ENCODE measurements at places on chromosomes 6 and 20.

DNA sequence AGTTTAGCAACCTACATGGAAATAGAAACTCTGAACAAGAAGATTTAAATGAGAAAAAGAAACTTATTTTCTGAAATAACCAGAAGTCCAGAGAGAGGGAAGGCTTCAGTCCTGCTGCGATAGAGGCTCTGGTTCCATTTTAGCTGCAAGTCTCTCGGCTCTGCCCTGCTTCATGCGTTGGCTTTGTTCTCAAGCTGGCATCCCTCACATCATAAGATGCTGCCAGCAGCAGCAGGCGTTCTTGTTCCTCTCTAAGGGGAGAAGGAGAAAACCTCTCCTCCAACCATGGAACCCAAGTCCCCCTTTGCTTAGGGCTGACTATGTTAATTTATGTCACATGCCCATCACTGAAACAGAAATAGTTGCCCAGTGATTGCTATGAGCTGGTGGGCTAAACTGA is 46.4 kb upstream of the PMEPA1 start:
- no peak for DNase-seq

DNA sequence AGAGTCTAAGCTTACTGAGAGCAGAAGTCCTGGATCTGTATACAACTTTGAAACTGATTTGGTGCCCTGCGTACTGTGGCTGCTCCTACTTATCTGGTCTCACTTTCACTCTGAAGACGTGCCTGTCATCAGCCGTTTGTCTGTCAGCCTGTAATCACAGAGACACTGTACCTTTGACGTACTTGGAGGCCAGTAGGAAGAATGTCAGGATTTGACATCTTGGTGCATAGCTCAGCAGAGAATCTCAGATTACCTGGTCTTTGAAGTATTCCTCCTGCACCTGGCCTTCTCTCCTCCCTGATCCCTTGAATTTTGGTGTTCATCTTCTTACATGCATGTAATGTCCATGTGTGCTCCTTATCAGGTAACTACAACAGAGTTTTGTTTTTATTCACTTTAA is 37.7 kb downstream of the DSE start:
- DNase-seq: no peak

GRCh38 chr6:141464490-141464889 is 668.2 kb upstream of the GJE1 start:
- DNase-seq: no peak

DNA sequence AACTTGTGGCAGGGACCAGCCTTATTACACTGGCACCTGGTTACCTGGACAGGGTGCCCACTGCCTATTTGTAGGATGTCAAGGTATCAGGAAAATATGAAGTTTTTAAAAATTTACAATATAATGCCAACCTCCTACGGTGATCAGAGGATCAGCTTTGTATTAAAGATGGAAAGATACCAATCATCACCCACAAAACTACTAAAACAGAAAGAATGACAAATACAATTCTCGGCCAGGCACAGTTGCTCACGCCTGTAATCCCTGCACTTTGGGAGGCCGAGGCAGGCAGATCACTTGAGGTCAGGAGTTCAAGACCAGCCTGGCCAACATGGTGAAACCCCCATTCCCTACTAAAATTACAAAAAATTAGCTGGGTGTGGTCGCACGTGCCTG is 18.4 kb upstream of the PRND start:
- DNase-seq: no peak

DNA sequence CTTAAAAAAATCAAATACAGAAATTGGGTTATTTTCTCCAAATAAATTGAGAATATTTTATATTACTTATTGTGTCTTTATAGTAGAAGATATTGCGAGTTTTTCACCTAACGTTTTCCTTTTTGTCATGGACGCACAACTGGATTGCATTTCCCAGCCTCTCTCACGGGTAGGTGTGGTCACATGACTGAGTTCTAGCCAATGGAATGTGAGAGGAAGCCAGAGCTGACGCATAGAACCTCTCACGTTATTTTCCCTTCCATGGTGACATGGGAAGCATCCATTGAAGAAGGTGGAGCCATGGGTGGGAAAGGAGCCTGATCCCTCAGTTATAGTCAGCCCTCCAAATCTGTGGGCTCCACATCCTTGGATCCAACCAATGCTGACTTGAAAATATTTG is 155.9 kb upstream of the UST start:
- DNase-seq: no peak

GRCh38 chr6:167824591-167825331 is 1.9 kb upstream of the AFDN start:
- DNase-seq: no peak

DNA sequence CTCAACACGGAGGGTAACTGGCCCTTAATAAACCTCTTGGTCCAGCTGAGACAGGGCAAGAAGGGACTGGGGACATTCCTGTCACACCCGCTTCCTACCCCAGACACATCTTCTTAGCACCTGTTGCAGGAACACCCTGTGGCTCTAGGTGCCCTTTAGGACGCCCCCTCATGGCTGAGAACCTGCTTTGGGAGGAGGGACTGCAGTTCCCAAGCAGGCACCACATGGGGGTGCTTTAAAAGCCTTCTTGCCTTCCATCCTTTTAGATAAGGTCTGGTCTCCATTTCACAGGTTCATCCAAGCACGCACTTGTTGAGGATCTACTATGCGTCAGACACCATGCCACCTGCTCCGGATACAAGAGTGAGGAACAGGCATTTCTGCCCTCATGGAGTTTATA is 26.6 kb downstream of the NSFL1C start:
- DNase-seq: peak; percentile 8

DNA sequence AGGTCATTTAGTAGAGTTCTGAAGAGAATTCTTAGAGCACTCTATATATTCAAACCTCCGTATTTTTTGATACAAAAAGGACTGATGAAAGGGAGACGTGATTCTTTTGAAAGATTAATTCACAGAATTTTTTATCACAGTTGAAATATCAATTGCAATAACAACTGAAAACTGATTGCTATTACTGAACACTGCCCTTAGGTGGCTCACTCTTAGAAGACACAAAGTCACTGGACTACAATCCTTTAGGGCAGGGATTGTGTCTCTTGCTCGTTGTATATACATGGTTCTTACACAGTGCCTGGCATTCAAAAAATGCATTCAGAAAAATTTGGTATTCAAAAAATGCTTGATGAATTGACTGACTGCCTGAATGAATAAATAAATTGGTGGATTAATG is 17.1 kb upstream of the CALHM6 start:
- no peak for DNase-seq

DNA sequence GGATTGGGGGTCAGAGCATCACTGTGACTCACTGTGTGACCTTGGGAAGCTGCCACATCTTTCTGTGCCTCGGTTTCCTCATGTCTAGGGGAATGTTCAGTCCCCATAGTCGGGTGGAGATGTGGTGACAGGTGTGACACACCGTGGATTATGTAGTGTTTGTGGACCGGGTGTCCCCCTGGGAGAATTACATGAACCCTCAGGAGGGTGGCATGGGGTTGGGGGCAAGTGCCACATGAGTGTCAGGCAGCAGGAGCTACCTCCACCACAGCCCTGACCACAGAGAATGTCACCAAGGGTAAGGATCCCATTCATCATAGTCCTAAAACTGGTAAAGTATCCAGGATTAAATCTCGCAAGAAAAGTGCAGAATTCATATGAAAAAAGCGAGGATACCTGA is 23.2 kb downstream of the SUN5 start:
- no peak for DNase-seq

- DNase-seq: no peak
These were observed 544 bp upstream of the HLA-C start for GRCh38 chr6:31272436-31272835.

- DNase-seq: no peak
These were observed 148.9 kb downstream of the CEBPB start for GRCh38 chr20:50339466-50339901.

GRCh38 chr20:64160526-64161355 is 3.5 kb upstream of the MYT1 start:
- no peak for DNase-seq

- no peak for DNase-seq
These were observed 61.7 kb downstream of the METTL24 start for GRCh38 chr6:110296241-110297025.

- DNase-seq: no peak
These were observed 20.6 kb downstream of the MANBAL start for GRCh38 chr20:37309936-37310590.

DNA sequence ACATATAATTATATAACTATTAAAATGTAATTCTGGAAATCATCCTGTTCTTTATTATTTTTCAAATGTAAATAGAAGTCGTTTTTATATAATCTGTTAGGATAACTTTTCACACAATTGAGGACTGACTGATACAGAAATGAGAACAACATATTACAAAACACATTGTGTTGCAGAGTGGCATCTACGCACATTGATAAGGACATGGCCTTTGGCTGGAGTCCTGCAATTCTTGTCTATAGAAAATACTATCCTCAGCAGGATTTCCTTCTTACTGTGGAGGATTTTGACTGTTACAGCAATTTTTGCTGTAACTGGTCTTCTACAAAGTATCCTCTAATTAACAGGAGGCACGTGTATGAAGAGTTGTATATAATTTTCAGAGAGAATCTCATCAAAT is 19.8 kb downstream of the SH3BGRL2 start:
- DNase-seq: no peak

GRCh38 chr6:138455746-138456400 is 43.4 kb downstream of the NHSL1 start:
- no peak for DNase-seq

- no peak for DNase-seq
These were observed 1.1 kb upstream of the DCBLD1 start for GRCh38 chr6:117481278-117481925.

- no peak for DNase-seq
These were observed 128.7 kb downstream of the TBC1D32 start for GRCh38 chr6:121205569-121205968.

DNA sequence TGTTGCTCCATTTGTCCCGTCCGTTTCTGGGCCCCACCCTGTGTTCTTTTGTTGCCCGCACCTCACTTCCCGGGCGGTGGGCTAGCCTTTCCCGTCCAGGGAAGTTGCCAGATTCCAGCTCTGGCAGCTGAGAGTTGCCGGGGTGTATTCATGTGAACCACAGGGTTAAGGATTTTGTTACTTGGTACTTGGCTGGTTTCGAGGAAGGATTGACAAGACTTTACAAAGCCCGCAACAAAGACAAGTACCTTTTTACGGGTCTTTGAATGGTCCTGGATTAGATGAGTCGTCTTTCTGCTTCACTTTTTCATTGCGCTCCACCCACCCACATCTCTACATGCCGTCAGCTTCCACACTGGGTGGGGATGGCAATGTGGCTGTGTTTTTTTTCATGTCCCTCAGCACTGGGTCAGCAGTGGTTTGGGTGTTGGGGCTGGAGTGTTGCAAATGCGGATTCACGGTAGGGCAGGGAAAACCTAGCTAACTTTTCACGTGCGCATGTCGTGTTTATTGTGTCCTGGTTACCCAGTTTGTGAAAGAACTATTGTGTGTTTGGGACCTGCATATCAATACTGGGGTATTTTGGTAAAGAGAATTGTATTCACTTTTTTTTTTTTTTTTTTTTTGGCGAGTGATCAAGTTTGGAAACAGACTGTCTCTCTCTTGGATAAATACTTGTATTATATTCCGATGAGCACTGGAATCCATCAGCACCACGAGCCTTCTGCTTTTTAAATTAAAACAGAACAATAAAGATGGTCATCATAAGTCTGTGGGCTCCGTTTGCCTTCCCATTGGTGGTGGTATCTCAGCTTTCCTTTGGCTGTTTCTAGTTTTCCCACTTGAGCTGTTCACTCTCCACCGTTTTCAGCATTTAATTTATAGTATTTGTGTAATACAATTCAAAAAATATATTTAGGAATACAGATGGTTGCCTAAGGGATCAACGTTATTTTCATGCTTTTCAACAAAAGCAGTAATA is 1.2 kb downstream of the DUSP22 start:
- no peak for DNase-seq

GRCh38 chr6:56370127-56370540 is 122.8 kb upstream of the COL21A1 start:
- DNase-seq: no peak

DNA sequence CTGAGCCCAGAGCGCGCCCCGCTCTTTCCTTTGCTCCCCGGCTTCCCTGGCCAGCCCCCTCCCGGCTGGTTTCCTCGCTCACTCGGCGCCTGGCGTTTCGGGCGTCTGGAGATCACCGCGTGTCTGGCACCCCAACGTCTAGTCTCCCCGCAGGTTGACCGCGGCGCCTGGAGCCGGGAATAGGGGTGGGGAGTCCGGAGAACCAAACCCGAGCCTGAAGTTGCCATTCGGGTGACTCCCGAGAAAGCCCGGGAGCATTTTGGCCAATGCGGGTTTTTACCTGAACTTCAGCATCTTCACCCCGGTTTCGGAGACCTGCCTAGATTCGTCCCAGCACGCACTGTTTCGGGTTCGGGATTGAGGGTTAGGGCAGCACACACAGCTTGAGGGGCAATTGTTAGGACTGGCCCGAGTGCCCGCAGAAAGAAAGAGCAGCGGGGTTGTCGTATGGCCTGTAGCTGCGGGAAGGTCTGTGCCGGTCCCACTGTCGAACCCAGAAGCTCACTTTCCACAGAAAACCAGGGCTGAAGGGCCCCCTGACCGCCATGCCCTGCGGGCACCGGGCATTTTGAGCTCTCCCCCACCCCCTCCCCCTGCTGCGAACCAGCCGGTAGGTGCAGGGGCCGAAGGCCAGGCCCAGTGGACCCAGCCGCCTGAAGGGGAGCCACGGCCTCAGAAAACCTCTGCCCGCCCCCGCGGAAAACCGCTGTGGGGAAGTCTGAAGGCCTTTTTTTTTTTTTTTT is 2.1 kb downstream of the FOXP4 start:
- peak; percentile 13 for DNase-seq

GRCh38 chr20:62732842-62733525 is 24.3 kb downstream of the NTSR1 start:
- no peak for DNase-seq

GRCh38 chr20:9019833-9020232 is 49.1 kb upstream of the PLCB4 start:
- no peak for DNase-seq

- no peak for DNase-seq
These were observed 258.3 kb downstream of the DOK5 start for GRCh38 chr20:54733687-54734086.

GRCh38 chr6:43093436-43094289 is 17.5 kb downstream of the PTK7 start:
- DNase-seq: no peak

GRCh38 chr6:15464211-15464725 is 198.6 kb downstream of the DTNBP1 start:
- DNase-seq: no peak

DNA sequence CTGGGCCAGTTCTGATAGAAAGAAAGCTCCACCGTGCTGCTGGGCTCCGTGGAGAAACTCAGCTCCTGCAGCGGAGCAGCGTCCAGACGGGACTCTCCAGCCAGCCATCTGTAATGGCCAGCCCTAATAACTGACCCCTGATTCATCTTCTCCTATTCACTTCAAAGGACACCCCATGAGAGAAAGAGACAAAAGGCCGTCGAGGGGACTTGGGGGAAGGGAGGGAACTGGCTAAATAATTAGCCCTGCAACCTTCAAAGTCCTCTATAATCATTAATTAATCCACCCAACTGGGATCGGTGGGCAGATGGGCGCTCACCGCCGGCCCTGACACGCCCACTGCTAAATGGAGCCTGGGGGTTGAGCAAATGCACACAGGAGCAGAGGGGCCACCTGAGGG is 512.4 kb downstream of the CD83 start:
- no peak for DNase-seq

DNA sequence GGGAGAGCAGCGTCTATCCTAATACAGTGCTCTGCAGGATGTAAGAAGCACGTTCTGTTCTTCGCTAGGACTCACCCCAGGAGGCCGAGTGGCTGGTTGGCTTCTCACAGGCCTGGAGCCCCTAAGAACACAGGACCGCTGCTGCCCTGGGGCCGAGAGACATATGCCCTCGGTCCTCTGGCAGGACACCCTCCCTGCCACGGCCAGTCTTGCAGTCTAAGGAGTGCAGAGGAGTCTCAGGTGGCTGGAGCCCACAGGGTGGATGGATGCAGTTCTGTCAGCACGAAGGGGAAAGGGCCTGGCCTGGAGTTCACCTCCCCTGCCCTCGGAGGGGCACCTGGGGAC is 96.5 kb downstream of the SMOC2 start:
- no peak for DNase-seq

Measured in bone marrow (tissue), 2 donors.